ENCODE measurements at places on chromosomes 4 and X.

DNA sequence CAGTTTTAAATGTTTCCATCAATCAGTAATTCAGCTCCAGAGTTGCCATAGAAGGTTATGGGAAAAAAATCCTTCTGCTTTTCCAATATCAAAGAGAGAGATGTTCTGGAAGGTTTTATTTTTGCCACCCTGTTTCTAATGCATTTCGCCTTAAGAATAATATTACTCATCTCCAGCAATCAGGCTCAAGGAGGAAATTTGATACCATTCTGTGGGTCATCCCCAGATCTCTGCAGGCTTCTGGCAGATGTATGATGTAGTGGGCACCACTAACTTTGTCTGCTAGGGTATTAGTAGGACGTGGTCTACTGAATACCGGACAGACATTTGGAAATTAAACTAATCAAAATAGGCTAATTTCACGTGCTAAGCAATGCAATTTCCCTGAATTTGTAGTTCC is 645.4 kb upstream of the TENM3 start:
- DNase-seq = no peak

- peak; percentile 29 for DNase-seq
Measured at GRCh38 chr4:7412554-7412912, 22.2 kb downstream of the PSAPL1 start.

DNA sequence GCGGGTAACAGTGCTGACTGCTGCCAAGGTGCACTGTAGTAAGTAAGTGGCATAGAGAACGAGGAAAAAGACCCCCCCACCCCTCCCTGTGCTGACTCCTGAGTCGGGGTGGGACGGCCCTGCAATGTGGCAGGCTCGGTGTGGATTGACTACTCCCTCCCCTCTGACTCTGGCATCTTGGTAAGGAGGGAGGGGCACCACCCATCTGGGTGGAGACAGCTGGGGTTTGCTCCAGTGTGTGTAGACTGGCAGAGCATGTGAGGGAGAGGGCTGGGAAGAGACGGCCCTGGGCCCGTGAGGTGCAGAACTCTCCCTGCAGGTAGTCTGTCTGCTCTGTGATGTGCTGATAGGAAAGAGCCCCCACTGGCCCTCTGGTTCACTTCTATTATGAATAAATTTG is 31.0 kb downstream of the NSG1 start:
- DNase-seq = peak; percentile 40

DNA sequence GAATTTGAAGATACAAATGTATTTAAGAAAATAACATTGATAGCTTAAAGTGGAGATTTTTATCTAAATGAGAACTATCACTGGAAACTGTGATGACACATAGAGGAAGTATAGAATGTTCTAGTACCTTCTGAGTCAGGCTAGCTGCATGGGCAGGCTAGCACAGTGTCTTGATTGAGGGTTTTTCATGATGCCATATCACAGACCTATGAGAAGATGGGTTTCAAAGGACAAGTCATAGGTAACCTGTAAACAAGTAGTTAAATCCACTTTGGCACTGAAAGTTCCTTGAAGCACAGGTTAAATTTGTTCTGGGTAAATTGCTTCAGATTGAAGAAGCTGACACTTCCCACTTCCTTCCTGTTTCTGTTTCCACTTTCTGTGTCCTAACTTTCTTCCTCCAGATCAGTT is 48.2 kb upstream of the CDKN2AIP start:
- DNase-seq = no peak

Measured in islet precursor cell (in vitro differentiated cells).